ENCODE measurements at places on chromosomes 11 and 22.

- no peak for DNase-seq
These were observed 7.9 kb downstream of the GNB1L start for GRCh38 chr22:19846620-19847344.

DNA sequence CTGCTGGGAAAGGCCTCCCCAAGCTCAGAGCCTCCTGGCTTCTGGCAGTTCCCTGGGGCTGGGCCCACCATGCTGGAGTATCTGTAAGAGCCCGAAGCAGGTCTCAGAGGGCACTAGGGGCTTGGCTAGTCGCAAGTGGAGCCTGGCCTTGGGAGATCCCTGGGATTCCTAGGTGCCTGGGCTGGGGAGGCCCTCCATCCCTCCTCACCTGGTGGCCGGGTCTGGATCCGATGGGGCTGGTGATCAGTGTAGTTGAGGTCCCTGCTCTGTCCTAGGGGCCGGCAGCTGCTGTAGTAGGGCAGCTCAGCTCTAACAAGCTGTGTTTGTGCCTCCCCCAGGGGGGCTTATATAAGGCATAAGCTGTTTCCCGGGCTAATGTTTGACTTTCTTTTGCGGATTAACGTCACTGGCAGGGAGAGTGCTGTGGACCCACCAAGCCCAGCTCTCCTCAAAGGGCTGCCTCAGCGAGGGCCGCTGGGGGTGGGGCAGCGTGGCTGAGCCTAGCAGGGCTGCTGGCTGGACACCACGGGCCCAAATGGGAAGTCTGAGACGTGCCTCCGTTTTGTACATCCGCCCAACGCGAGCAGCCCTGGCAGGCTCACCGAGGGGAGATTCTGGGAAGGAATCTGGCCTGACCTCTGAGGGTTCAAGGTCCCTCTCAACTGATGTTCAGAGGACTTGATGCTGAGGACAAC lies at the start of gene SLC22A8:
SLC22A8 (minus strand) TSS at position 321 of the 695 bp plus-strand sequence. CDS start 883 bp downstream, outside the sequence.
- DNase-seq: no peak

- no peak for DNase-seq
These were observed 69.0 kb downstream of the ZC3H12C start for GRCh38 chr11:110162216-110162615.

DNA sequence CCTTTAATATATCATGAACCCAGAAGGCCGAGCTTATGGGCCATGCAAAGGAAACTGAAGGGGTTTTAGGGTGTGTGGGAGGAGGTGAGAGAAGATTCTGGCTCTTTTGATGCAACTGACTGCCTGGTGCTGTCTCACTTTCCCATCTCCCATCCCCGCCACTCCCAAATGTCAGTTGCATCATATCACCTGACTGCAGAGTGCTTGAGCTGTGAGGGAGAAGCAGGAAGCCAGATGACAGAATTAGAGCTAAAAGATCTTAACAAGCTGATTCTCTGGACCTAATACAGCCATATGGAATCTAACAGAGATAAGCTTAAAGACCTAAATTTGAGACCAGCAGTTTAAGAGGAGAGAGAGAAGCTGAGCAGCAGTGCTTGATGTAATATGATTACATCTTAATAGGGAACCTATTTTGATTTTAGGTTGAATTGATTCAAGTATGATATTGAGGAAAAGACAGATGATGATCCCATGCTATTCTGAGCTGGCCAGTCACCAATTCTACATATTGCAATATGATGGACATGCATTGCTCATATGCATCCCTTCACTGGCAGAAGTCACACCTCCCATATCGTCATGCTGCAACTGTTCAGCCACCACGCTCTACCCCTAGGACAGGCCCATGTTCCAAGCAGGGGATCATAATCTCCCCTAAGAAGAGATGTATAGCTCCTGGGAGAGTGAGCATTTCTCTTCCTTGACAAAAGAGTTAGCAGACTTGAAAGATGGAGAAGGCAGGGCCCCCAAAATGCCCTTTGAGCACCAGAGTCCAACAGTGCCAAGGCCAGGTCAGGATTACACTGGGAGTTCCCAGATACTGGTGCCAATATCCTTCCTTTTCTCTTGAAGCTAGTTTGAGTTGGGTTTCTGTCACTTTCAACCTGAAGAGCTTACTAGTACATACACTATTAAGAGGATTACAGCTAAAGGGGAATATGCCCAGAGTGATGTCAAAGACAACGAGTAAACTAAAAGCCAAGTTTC lies 44.9 kb downstream of the PLEKHA7 start:
- DNase-seq: no peak

DNA sequence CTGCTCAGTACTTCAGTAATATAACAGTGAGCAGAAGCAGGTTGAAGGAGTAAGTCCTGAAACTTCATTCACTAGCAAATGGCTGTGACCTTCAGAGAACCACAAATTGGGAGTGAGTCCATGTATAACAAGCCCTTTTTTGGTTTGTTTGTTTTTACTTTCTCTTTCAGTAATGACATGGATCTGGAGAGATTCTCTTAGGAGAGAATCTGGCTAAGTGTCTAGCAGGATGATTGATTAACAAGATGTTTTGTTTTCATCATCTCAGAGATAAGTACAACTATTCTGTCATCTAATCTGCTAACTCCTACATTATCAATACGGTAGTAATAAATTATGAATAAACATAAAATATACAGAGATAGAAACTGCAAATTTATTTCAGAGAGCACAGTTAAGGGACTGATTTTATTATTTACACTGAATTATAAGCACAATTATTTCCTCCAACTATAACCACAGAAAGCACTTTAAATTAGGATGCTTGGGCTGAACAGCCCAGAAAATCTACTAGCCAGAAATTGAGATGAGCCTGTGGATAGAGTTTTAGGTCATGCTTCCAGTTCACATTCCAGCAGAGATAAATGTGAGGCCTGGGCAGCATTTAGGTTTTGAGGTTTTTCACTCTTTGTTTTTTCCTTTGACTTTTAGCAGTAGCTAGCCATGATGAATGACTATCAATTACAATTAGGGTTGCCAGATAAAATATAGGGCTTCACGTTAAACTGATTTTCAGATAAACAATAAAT lies 429.3 kb upstream of the FAT3 start:
- no peak for DNase-seq

GRCh38 chr11:78806214-78807004 lies 231.7 kb upstream of the NARS2 start:
- no peak for DNase-seq

GRCh38 chr11:126546191-126546590 lies 190.7 kb downstream of the ST3GAL4 start:
- DNase-seq: no peak

DNA sequence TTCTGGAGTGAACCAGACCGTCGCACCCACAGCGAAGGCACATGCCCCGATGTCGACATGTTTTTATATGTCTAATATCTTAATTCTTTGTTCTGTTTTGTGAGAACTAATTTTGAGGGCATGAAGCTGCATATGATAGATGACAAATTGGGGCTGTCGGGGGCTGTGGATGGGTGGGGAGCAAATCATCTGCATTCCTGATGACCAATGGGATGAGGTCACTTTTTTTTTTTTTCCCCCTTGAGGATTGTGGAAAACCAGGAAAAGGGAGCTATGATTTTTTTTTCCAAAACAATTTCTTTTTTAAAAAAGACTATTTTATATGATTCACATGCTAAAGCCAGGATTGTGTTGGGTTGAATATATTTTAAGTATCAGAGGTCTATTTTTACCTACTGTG lies 49.2 kb upstream of the OR4B1 start:
- no peak for DNase-seq

GRCh38 chr11:76671626-76672309 lies 1.2 kb upstream of the LRRC32 start:
- no peak for DNase-seq

- no peak for DNase-seq
These were observed 313.4 kb downstream of the DLG2 start for GRCh38 chr11:85313741-85314140.

DNA sequence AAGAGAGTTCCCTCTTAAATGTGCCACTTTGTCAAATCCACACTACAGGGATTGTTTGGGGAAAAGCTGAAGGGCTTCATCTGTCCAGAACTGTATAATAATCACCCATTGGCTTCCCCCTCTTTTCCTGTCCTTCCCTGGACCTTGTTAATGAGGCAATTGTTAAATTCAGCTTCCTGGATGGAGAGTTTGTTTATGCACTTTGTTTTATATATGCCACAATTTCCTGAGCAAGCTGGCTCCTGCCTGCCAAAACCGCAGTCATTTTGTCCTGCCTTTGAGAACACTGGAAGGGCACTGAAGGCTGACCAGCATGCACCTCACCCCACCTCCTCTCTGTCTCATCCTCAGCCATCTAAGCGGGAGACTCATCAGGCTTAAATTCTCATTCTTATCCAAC lies 86.2 kb downstream of the MSANTD4 start:
- no peak for DNase-seq

DNA sequence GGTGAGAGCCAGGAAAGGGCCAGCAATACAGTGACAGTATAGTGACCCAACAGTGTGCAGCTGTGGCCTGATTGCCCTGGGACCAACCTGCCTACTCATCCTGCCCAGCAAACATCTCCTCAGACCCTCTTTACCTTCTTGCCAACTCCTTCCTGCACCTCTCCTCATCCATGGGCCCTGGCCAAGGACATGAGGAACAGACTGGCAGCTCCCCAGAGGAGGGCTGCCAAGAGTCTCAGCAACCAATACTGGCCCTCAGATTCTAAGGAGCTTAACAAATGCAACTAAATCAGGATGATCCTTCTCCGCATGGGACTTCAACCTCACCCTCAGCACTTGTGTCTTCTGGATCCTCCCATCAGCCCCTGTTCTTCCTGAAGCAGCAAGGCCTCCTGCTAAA lies 77.0 kb downstream of the RPL27A start:
- DNase-seq: no peak

DNA sequence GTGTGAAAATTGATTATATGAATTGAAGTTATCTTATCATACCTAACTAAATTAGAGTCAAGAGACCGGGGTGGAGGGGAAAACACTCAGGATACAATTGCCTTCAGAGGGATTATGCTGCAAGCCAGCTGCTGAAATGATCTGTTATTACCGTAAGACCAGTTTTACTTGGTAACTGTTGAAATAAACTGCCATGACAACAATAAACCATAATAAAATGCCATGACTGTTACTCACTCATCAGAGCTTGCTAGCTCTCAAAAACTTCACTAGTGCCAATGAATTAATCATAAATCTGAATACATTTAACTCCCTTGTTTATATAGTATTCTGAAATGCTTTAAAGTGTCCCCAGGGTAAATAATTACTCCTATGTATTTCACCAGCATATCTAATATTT lies 68.2 kb downstream of the CASP12 start:
- DNase-seq: no peak
